ENCODE measurements at places on chromosomes 11 and 22.

GRCh38 chr11:35237860-35238715, 99.1 kb downstream of the CD44 start:
- DNase-seq, result no peak

GRCh38 chr11:45423475-45424120, 137.5 kb upstream of the SYT13 start:
- no peak for DNase-seq

GRCh38 chr22:46061501-46062231, 84.7 kb upstream of the WNT7B start:
- DNase-seq, result no peak

DNA sequence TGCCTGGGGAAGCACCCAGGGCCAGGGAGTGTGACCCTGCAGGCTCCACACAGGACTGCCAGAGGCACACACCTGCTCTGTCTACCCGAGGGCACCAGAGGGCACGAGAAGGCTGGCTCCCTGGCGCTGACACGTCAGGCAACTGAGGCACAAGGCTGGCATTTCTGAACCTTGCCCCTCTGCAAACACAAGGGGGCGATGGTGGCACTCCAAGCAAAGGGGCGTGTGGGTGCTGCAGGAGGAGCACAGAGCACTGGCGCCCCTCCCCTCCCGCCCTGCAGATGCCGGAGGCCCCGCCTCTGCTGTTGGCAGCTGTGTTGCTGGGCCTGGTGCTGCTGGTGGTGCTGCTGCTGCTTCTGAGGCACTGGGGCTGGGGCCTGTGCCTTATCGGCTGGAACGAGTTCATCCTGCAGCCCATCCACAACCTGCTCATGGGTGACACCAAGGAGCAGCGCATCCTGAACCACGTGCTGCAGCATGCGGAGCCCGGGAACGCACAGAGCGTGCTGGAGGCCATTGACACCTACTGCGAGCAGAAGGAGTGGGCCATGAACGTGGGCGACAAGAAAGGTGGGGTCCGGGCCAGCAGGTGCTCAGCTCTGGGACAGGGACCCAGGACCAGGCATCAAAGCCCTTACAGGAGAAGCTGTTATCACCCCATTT, 20.8 kb upstream of the TXNRD2 start:
- DNase-seq, result peak; percentile 90

DNA sequence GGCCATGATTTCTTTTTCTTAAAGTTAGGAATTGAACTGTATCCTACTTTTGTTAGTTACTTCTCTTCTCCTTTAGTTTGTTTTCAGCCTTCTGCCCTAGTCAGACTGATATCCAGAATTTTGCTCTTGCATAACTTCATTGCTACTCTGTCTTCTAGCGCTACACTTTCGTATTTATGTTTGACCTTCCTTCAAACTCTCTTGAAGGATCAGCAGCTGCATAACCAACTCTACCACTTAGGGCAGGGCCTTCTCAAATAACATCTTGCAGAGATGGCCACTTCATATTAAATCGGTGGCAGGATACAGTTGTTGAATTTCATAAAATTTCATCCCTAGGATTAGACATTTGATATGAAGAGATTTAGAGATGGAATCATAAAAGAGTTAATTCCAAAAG, 43.9 kb downstream of the KDM2A start:
- no peak for DNase-seq

DNA sequence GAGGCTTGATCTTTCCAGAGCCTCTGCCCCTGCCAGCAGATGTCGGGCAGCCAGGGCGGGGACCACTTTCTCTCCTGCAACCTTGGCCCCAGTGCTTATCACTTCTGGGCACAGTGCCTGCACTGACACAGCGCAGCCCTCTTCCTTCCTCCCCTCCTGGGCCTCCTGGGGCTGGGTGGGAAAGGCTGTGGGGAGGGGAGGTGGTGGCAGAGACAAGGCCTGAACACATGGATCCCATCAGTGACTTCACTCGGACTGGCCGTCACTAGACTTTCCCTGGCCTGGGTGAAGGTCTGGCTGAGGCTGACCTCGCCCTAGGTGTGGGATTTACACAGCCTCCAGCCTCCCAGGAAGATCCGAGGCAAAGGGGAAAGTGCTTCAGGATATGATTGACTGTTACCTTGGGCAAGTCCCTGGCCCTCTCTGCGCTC, 68.1 kb downstream of the LRRC32 start:
- peak; percentile 59 for DNase-seq

DNA sequence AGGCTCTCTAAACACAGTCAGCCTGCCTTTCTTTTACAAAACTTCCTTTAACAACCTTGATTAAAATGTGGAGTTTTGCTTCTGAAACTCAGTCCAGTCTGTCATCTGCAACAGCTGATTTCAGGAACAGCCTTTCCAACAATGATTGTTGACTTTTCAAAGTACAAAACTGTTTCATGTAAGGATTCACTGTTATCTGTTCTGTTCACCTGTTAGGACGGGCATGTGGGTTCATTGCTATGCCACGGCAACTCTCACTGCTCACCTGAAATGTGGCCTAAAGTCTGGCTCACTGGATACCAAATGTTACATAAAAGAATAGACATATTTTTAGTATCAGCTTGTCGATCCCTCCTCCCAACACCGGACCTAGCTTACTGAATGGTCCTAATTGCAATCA, 242.8 kb downstream of the LUZP2 start:
- no peak for DNase-seq

DNA sequence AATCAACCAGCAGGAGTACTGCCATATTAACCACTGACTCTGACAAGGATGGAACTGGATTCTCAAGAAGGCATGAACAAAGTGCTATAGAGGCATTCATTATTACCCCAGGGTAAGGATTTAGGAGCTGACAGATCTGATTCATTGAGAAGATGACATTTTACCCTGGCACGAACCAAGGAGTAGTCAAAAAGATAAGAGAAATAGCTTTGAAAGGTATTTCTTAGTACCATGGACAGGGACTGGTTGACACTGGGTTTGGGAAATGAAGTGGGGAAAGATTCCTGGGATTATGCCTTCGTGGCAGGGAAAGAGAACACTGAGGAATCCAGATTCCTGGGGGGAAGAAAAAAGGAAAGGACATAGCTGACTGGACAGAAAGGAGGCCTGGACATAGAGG, 5.1 kb upstream of the SAAL1 start:
- DNase-seq, result no peak

DNA sequence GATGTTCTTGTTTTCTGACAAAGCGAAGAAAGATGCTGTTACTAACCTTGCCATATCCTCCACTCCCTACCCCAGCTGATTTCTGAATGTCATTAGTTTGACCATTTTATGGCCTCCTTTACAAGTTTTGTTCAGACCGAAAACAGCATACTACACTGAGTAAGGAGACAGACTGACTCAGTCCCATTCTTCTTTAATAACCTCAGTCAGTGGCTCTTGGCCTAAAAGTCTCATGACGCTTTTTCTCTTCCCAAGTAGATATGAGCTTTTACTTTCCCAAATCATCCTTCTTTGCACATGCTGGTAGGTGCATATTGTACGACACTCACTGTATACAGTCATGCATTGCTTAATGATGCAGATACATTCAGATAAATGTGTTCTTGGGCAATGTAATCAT, 8.0 kb upstream of the FIBIN start:
- peak; percentile 89 for DNase-seq

DNA sequence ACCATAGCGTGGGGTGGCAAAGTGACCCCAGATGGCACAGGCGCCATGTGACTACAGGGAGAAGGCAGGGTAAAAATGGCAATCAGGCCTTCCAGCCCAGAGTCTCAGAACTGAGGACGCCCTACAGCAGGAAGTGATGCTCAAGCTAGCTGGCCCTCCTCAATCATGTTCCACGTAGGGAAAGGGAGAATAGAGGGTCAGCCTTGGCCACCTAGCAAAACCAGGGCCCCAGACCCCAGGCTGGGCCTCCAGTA, 978 bp upstream of the ANKRD13D start:
- no peak for DNase-seq

- peak; percentile 81 for DNase-seq
Observed at GRCh38 chr22:36385491-36386350, 2.0 kb downstream of the MYH9 start.

DNA sequence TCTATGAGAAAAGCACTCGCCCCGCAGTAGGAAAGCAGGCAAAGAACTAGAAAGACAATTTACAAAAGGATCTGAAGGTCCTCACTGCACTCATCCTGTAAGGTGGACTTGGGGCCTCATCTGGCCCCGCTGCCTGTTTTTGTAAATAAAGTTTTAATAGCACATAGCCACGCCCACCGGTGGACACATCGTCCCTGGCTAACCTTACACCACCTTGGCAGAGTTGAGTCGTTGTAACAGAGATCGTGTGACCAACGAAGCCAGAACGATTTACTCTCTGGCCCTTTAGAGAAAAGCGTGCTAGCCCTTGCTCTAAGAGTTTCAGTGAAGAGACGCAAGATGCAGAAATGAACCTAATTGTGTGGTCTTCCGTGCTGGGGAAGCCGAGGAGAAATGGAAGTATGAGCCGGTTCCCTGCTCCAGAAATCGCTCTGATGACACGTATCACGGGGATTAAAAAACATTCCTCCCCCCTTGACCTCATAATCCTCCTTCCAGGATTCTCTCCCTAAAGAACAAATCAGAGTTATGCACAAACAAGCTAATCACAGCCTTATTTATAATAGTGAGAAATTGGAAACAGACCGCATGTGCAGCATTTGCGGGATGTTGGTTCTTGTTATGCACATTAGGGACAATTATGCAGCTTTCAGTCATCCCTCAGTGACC, 80.1 kb downstream of the CDKN1C start:
- no peak for DNase-seq

GRCh38 chr11:36274414-36274813, 14.8 kb downstream of the COMMD9 start:
- no peak for DNase-seq

- peak; percentile 87 for DNase-seq
Observed at GRCh38 chr11:117180661-117181585, 2.4 kb downstream of the SIDT2 start.

Data from GM23248 (cell line).